ENCODE measurements at places on chromosomes 12 and 14.

GRCh38 chr12:70365648-70366518 lies at the start of gene KCNMB4:
TSS of gene KCNMB4 (plus strand) at chr12:70366290. CDS start at chr12:70366735, 445 bp downstream.
- DNase-seq = peak; percentile 91

DNA sequence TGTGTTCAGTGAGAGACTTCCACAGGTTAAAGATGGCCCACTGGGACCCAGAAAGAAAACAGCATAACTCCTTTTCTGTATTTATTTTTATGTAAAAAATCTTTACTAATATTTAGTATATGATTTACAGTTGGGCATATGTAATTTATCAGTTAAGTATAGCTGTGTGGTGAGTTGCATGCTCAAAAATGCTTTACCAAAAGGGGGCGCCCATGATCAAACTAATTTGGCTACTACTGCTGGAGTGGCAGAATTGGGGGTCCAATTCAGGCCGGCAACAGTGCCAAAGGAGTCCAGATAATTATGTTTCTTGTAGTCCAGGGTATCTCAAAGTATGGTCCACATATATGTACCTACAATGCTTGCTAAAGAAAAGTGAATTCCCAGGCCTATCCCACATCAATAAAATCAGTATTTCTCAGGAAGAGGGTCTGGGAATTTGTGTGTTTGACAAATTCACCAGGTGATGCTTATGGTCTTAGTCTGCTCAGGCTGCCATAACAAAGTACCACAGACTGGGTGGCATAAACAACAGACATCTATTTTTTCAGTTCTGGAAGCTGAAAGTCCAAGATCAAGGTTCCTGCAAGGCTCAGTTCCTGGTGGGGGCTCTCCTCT lies 152.0 kb downstream of the KTN1 start:
- peak; percentile 27 for DNase-seq

DNA sequence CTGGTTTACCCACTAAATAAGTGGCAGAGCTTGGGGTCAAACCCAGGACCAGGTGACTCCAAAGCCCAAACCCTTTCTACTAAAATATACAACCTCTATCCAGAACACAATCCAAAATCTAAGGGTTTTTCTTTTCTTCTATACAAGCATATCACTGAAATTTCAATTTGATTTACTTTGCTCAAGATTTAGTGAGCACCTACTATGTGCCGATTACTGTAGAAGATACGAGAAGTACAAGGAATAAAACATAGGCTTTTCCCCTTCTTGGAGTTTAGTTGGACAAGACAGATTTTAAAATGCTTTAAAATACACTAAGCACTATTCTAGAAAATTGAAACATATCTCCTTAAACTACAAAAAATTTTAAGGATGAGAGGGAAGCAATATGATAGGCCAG lies 2.8 kb downstream of the L3HYPDH start:
- no peak for DNase-seq

GRCh38 chr12:92596383-92596782 lies 106.4 kb upstream of the PLEKHG7 start:
- no peak for DNase-seq

GRCh38 chr12:18576104-18576626 lies 161.6 kb downstream of the PLCZ1 start:
- no peak for DNase-seq

GRCh38 chr14:22552001-22552826 lies 36.8 kb downstream of the DAD1 start:
- no peak for DNase-seq

- DNase-seq = no peak
Measured at GRCh38 chr14:105026802-105027563, 6.1 kb upstream of the CDCA4 start.

DNA sequence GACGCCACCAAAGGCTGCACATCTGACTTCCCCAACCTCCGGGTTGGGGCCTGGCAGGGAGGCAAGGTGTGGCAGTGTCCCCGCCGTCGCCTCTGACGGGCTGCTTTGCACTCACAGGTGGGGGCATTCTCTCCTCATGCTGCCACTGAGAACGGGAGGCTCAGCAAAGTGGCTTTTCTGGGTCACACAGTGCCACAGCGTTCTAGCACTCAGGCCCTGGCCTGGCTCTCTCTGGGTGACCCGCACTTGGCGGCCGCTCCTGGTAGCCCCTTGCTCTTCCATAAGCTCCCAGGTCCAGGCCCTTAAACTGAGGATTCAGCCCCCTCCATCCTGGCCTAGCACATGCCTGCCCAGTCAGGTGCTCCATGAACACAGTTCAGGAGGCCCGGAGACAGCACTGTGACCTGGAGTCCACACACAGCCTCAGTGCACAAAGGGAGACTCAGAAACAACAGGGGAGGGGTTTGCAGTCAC lies 25.2 kb downstream of the SERPINA1 start:
- peak; percentile 55 for DNase-seq

GRCh38 chr14:67571275-67571990 lies 28.6 kb downstream of the PIGH start:
- DNase-seq = peak; percentile 76

DNA sequence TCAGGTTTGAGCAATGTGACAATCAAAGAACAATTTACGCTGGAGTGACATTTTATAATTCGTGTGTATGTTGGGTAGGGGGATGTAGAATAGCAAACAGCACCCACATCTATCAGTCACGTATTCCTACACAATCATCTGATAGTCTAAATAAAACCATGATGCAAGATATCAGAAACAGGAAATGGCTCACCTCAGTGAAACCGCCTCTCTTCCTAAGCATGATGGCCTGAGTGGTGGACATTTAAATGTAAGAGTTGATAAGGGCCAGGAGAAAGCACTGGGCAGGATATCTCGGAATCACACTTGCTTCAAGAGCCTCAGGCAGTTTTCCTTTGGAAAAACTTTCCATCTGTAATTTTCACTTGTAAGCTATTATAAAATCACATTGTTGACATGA lies 128.2 kb downstream of the GRIP1 start:
- no peak for DNase-seq

DNA sequence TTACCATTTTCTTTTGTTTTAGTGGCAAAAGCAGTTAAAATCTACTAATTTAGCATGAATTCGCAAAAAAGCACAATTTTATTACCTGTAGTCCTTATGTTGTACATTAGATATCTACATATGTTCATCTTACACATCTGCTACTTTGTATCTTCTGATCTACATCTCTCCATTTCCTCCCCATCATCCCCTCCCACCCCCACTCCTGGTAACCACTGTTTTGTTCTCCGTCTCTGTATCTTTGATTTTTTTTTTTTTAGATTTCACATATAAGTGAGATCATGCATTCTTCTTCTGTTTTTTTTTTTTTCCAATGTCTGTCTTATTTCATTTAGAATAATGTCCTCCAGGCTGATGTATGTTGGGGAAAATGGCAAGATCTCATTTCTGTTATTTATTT lies 922.7 kb downstream of the VRK1 start:
- no peak for DNase-seq

- no peak for DNase-seq
Measured at GRCh38 chr12:16148938-16149337, 128.5 kb downstream of the SLC15A5 start.

- DNase-seq = no peak
Measured at GRCh38 chr12:90871726-90872096, 83.3 kb downstream of the CCER1 start.

GRCh38 chr12:50213439-50213838 lies 46.3 kb upstream of the CERS5 start:
- no peak for DNase-seq

DNA sequence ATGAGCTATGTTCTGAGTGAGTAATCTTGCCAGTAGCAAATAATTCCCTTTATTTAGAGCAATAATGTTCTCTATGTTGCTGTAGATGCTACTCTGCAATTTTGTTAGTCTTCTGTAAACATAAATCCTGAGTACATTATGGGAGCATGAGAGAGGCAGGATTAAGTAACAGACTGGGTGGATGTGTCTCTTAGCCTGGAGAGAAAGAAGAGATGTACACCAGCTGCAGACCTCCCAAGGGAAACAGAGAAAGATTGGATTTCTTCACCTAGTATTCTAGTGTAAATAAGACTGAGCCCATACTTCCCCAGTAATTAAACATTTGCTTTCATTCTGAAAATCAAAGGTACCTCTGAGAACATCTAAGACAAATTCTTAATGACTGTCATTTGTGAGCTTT lies 564.0 kb downstream of the TRHDE start:
- no peak for DNase-seq

DNA sequence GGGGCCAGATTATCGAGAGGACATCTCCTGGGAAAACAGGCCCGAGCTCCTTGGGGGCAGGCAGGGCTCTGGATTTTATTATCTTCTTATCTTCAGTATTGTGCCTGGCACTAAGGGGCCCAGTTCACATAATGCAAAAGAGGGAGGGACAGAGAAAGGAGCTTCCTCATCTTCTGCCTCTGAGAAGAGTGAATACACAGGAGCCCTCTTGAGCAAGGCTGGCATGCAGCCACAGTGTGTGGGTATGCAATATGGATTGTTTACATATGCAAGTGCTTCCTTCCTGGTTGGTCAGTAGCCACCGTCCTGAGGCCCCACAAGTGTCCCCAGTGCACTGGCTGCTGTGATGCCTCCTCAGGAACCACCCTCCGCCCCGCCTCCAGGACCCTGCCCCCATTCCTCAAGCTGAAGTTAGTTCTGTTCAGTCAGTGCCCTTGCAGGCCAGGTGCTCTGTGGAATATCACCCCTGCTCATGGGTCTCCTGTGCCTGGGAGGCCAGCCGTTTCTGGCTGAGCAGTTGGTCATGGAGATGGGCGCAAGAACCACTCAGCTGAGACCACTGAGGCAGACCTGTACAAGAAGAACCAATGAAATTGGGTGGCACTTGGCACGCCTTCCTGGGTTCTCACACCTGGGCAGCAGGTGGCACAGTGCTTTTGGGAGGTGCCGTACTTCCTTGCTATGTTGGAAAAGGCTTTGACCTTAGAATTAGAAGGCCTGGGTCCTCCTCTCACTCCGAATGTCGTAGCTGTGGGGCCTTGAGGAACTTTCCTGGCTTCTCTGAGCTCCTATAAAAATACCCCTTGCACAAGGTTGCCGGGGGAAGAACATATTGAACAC lies 35.1 kb upstream of the ACTN1 start:
- peak; percentile 51 for DNase-seq

DNA sequence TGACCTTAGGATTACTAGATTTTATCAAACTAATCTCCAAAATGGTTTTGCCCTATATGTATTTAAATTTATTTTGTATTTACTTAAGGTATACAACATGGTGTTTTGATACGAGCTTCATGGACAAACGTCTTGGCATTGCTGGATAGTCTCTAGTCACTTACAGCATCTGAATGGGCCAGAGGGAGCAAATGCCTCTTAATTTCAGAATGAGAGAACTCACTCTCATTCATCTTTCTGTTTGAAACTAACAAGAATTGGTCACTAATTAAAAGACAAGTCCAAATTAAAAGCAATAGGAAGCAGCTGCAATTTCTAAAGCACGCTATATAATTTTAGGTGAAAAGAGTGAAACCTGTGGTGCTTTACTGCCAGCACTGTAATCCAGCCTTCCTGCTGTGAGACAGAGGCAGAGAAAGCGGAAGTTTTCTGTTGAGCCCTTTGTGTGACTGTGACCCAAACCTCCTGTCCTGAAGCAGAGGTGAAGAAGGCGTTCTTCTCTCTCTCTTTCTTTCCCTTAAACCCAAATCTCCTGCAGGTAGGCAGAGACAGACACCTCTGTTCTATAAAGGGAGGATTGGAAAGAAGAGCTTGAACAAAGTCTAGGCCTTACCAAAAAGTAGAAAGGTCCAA lies 184.6 kb upstream of the NAV3 start:
- DNase-seq = no peak

DNA sequence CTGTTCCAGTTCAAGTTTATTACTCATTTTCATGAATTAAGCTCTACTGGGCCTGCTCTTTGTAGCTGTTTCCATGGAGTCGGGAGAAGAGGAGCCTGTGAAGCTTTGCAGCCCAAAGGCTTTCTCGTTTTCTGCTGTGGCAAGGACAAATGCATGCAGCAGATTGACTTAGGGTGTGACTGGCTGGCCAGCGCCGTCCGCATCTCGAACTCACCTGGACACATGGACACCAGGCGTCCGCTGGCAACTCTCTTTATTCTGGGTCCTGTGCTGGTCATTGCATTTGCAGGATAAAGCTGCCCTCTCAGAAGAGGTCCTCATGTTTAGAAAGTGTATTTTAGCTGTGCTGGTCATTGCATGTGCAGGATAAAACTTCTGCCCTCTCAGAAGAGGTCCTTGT lies 350.4 kb downstream of the TMEM121 start:
- no peak for DNase-seq

DNA sequence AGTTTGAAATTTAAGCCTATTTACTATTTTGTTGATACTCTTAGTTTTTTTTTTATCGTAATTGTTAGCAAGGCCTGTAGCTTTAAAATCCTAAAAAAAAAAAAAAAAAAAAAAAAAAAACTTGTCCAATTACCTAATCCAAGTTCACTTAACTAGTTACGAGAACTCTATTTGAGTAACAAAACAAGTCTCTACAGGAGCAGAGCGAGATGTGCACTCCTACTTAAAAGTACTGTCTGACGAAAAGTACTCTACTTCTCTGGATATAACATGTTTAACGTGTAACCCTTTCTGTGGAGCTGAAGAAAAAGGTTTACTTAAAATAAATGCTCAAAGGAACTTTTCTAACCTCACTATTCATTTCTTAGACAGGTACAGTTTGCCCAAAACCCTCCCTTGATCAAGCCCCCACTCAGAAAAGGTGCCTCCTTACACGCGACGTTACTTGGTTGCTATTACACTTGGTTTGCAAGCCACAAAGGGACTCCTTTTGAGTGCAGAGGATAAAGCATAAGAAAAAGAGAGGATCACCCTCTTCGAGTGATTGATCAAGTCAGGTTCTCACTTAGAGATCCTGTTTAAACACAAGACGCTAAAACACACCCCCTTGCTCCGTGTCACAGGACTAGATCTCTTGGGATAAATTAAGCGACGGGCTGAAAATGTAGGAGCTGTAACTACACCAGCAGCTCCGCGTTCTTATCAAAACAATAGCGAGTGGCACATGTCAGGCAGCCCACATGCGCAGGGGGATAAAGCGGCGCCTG lies 2.2 kb downstream of the BAZ1A start:
- no peak for DNase-seq

- DNase-seq = no peak
Measured at GRCh38 chr14:76430017-76430416, 54.1 kb downstream of the ESRRB start.

Measured in posterior cingulate gyrus (tissue), 11 donors.